ENCODE measurements at places on chromosomes 4 and X. TPM values are rescaled to one million over a fixed set of nuclear protein-coding genes. Genes with fewer than 3 reads are reported as not detected.

DNA sequence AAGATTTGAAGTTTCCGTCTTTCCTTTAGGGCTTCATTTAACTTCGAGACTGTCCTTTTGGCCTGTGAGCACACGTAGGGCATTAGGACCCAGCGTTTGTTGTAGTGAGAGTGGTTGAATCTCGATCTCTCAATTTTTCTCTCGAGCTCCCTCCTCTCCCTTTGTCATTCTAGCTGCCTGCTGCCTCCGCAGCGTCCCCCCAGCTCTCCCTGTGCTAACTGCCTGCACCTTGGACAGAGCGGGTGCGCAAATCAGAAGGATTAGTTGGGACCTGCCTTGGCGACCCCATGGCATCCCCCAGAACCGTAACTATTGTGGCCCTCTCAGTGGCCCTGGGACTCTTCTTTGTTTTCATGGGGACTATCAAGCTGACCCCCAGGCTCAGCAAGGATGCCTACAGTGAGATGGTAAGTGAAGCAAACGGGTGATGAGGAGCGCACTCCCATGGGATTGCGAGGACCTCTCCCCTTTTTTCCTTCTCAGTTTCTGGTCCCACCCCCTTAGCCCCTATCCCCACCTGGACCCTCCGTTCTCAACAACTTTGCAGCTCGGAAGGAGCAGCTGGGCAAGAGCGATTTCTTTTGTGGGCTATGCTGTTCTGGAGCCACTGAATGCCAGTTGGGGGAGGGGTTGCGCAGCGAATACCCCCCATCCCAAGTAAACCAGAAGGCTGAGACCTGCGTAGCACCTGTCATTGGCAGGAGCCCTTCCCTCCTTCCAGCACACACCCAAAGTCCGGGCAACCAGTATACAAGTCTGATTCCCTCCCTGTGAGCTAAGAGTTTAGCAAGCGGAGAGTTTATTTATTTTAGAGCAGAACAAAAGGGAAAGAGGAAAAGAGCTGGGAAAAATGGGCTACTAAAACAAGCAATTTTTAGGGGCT, at the start of gene TMEM35A:
Gene TMEM35A (plus strand): TSS at position 164 of the 883 bp plus-strand sequence. CDS start 124 bp downstream, at position 288.
- DNase-seq, result no peak

- no peak for DNase-seq
Observed at GRCh38 chrX:13427441-13428052, 107.7 kb upstream of the ATXN3L start.

GRCh38 chr4:20337261-20337664, 85.6 kb downstream of the SLIT2 start:
- DNase-seq, result no peak

GRCh38 chr4:137892134-137892533, 350.0 kb downstream of the SLC7A11 start:
- DNase-seq, result no peak

DNA sequence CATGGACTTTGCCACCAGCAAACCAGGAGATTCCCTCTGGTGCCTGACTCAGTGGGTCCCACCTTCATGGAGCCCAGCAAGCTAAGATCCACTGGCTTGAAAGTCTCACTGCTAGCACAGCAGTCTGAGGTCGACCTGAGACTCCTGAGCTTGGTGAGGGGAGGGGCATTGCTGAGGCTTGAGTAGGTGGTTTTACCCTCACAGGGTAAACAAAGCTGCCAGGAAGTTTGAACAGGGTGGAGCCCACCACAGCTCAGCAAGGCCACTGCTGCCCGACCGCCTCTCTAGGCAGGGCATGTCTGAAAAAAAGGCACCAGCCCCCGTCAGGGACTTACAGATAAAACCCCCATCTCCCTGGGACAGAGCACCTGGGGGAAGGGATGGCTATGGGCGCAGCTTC, 28.1 kb downstream of the FAM9A start:
- no peak for DNase-seq

GRCh38 chr4:116332508-116332907, 752.9 kb downstream of the TRAM1L1 start:
- no peak for DNase-seq

- DNase-seq, result no peak
Observed at GRCh38 chr4:19329077-19329476, 922.6 kb upstream of the SLIT2 start.

- no peak for DNase-seq
Observed at GRCh38 chrX:112367065-112367464, 284.5 kb upstream of the TRPC5 start.

GRCh38 chrX:80016182-80016581, 1.6 kb downstream of the TBX22 start:
- no peak for DNase-seq

DNA sequence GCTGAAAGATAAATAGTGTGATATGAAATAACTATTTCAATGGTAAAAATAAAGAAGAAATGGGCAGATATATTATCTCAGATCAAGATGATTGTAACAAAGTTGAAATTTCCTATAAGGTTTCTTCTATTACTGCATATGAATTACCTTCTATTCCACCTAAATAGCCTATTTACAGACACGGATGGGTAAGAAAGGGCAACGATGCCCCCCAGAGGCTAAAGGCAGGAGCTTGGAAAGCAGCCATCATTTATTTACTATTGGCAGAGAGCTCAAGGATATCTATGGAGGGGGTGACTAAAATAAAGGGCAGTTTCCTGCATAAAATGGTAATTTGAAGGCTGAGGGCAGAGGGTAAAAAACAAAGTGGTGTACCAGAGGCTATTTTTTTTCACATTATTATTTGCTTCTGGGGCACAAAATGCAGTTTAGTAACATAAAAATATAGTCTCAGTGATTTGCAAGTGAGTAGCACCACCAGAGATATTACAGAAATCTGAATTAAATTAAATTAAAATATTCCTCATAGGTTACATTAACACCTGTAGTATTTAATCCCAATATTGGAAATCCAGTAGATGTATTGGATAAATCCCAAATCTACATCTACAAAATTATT, 123.1 kb downstream of the BTC start:
- no peak for DNase-seq

DNA sequence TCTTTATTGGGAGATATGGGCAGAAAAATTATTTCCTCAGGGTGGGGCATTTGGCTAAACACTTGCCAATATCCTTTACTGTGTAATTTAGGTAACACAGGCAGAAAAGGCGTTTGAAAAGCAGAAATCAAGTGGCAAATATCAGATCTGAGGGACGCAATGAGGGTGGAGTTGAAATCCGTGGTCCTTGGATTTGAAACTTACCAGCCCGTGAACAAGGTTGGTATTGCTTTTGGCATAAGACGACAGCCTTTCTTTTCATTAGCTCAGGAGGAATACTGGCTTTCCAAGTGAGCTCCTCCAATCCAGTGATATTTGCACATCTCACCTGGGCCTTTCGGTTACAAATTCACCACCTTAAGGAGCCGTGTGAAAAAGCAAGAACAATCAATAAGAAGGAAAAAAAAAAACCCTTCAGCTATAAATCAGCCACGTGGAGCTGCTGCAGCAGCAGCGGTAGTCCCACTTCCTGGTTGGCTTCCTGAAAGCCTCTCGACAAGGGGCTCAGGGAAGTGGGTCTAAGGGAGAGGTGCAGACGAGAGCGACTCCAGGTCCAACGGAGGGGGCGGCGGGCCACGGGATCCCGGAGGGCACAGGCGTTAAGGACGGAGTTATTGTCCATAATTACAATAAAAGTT, 734 bp upstream of the GALNT7 start:
- DNase-seq, result no peak

DNA sequence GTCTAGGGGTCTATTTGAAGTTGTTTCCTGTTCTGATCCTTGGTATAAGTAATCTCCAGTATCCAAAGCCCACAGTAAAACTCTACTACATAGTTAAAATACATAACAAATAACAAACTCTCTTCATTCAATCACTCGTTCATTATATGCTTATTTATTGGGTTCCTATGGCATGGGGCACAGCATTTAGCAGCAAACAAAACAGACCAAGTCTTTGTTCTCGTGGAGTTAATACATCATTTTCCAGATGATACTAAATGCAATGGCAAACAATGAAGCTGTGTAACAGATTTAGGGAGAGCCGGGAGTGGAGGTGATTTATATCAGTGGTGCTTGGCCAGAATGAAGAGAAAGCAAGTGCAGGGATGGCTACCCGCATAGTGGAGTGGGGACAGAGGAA, 36.6 kb upstream of the SPARCL1 start:
- DNase-seq, result no peak

DNA sequence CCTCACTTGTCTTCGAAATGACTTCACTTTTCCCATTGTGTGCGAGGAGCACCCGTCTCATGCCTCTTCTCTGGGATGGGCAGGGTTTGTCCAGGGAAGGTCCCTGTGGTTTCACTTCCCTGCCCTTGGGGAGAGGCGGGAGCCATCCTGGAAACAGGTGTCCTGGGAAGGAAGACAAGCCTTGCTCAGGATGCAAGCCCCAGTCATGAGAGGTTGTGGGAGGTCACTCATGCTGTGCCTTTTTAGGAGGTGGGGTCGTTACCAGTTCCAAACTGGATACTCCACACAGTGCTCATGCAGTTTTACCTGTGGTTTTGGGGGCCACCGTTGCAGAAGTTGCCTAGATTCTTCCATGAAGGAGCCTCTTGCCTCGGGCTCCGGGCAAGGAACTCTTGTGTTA, 3.8 kb downstream of the RGS12 start:
- DNase-seq, result no peak

DIPK2B gene
- total RNA-seq, result not detected

Data from mesothelial cell of epicardium (in vitro differentiated cells).